ENCODE measurements at places on chromosomes 2 and 18.

- no peak for DNase-seq
These were observed 319.0 kb upstream of the SPRED2 start for GRCh38 chr2:65751408-65751807.

DNA sequence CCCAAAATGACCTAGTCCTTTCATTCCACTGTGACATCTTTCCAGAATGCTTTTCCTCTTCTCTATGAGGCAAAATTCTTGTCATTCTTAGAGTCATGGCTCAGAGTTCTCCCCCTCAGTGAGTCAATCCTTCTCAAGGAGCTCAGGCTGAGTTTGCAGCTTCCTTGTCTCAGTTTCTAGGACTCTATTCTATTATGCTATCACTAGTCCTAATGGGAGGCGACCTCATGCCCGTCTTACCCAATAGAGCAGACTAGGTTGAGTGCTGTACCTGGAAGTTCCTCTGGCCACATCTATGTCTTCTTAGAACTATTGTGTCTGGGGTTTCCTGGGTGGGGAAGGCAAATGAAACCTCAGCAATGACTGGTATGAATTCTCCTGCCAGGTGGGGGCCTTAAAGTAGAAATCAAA is 51.5 kb downstream of the HAUS1 start:
- DNase-seq, result peak; percentile 43

GRCh38 chr2:166068981-166069380 is 58.8 kb downstream of the SCN1A start:
- DNase-seq, result no peak

- peak; percentile 92 for DNase-seq
These were observed 1.9 kb upstream of the MEIS1 start for GRCh38 chr2:66432801-66433694.

DNA sequence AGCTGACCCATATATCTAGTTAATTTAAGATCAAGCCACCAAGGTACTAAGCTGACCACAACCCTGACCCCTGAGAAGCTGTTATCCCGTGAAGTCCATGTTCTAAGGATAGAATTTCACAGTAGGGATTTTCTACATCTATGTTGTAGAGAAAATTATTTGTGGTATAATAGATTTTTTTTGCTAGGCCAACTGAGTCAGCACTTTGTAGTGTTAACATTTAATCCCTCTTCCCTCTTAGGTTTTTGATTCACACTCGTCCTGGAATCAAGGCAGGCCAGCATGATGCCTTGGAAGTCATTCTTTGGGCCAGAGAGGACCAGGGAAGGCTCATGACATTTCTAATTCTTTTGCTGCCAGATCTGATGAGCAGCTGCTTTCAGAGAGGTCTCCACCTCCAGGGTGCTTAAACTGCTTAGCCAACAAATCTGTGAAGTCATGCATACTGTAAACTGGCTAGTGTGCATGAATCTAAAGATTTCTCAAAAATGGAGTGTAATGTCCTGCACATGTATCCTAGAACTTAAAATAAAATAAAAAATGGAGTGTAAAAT is 102.5 kb downstream of the RBM43 start:
- no peak for DNase-seq

DNA sequence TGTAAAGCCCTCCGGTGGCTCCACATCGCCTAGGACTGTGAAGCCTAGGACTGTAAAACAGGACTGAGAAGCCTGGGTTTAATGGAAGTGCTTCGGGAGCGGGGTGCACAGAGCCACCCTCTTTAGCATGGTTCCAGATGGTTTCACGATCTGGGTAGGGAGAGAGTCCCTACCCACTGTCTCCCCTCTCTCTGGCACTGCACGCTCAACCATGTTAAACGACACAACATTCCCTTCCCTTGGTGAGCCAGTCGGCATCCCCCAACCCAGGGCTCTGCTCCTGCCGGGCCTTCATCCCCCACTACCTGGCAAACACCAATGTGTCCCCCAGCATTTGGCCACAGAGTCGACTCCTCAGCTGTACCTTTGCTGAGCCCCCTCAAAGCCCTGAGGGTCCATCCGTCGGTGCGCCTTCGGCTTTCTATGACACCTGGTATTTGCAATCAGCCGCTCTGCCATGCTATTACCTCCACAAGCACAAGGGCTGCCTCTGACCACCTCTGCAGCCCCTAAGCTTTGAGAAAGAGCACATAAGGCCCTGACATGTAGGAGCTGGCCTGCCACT is 1.1 kb downstream of the COPS9 start:
- DNase-seq, result no peak

DNA sequence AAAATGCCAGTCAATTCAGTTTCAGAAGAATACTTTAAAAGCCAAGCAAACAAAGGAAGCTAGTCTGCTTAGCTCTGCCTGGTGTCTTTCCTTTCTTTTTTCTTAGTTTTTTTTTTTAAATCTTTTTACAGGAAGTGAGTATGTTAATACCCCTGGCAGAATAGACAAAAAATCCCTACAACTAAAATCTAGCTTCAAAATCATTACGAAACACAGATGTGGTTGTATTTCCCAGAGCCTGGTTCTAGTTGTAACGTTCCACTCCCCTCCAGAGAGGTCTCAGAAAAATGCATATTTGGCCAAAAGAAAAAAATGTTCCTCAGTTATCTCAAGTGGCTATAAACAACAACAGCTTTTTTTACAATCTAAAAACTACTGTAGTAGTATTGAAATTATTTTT is 202.1 kb upstream of the RND3 start:
- DNase-seq, result no peak

DNA sequence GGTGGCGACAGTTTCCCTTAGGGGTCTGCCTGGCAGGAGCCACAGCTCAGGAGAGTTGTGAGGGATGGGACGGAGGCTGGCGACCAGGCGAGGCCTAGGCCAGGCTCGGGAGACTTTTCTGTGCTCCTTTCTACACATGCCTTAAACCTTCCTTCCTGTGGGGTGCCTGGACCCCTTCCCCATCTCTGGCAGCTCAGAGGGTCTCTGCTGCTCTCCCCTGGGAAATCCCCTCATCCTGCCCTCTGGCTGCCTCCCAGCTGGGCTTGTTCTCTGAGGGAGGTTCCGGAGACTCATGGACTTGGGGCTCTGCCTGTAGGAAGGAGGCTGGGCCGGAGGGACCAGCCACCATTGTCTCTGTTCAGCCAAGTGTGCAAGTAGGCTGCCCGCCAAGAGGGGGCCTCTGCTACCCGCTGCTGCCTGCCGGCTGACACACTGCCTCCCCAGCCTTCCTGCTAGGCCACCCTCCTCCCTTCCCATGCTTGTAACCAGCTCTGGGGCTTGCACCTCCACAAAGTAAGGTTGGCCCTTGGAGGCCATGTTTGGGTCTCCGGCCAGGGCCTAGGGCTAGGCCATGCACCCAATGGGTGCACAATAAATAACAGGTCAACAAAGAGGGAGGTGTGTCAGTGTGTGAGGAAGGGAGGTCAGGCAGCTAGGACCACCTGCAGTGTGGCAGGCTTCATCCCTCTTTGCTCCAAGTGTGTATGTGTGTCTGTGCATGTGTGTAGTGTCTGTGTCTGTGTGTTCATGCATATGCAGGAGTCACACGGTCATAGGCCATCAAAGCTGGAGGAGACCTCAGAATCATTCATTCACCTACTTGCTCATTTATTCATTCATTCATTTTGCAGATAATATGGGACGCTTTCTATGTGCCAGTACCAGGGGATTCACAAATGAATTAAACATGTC is 28.8 kb downstream of the PSD4 start:
- no peak for DNase-seq

DNA sequence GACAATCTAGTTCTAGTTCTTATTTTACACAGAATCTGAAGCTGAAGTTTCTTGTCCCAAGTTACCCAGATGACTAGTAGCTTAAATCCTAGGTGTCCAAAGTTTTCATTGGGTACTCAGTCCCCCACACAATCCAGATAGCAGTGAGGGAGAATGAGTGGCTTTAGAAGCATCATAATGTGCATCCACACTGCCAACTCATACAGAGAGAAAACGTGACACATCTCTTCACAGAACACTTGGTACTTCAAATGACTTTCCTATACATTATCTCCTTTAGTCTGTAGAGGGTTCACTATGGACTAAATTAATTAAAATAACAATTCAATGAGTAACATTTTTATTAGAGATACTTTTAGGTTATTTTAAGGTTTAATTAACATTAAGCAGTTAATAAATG is 45.2 kb downstream of the STRADB start:
- DNase-seq, result no peak

DNA sequence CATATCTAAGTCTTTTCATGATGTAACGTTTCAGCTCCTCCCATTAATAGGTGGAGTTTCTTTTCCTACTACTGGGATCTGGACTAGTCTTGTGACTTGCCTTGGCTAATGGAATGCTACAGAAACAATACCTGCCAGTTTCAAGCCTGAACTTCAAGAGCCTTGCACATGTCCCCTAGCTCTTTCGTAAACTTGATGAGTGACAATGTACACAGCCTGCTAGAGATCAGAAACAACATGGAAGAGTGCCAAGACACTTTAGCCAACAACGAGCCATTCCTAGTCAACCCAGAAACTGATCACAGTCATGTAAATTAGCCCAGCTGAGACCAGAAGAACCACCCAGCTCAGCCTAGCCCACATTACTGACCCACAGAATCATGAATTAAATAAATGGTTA is 24.8 kb upstream of the STK39 start:
- DNase-seq, result no peak

DNA sequence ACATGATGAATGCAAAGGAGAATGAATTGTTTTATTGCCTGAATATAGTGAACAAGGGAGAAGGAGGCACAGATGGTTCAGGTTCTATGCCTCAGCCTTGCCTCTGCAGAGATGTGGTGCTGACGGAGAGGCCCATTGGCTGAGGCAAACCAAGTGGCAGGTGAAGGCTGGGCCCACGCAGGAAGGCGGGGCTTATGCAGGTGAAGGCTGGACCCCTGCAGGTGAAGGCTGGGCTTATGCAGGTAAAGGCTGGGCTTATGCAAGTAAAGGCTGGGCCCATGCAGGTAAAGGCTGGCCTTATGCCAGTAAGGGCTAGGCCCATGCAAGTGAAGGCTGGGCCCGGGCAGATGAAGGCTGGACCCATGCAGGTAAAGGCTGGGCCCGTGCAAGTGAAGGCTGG is 414.7 kb downstream of the LRATD1 start:
- DNase-seq, result no peak

- no peak for DNase-seq
These were observed 65.6 kb downstream of the STRADB start for GRCh38 chr2:201517094-201517493.

DNA sequence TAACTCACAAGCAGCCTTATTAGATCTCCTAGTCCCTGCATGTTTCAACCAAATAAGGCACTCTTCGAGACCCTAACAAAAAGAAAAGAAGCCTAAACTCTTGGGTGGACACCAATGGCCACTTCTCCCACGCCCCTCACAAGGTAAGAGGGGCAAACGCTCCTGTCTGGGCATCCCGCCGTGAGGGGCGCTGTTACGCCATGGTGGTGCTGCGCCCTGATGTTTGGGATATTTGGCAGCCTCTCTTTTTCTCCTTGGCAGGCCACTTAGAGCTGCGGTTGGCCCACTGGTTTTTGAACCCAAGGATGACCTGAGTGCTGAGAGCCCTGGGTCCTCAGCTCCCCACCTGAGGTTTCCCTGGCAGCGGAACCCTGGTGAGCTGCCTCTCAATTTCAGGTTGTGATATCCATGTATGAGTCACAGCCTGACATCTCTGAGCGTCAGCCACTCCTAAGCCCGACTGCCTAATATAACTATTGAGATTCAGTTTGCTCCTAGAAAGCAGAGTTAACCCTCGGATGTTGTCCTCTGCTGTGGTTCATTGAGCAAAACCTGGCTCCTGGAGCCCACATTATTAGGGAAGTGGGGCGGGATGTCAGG is 103.3 kb downstream of the COL6A3 start:
- DNase-seq, result no peak

- no peak for DNase-seq
These were observed 413 bp downstream of the ALKAL2 start for GRCh38 chr2:287471-287885.

- peak; percentile 99 for DNase-seq
These were observed 35.6 kb downstream of the VIT start for GRCh38 chr2:36731941-36732672.

GRCh38 chr18:76480913-76481312 is 14.1 kb downstream of the ZNF516 start:
- no peak for DNase-seq

DNA sequence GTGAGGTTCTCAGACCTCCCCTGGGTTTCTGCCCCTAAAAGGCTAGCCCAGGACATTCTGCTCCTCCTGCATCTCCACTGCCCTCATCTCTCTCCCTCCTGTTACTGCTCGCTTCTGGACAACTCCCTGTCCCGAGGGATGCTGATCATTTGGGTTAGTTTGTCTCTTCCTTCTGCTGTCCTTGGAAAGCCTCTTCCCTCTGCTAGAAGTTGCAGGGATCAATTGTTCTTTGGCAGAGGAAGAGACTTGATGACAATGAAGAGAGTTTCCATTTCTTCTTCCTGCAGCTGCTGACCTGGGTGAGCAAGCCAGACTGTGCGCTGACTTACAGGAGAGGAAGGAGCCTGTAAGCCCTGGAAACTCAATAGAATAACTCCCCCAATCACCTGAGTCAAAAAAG is 68.9 kb downstream of the RDH14 start:
- no peak for DNase-seq

- no peak for DNase-seq
These were observed 18.2 kb downstream of the IWS1 start for GRCh38 chr2:127508023-127508630.

DNA sequence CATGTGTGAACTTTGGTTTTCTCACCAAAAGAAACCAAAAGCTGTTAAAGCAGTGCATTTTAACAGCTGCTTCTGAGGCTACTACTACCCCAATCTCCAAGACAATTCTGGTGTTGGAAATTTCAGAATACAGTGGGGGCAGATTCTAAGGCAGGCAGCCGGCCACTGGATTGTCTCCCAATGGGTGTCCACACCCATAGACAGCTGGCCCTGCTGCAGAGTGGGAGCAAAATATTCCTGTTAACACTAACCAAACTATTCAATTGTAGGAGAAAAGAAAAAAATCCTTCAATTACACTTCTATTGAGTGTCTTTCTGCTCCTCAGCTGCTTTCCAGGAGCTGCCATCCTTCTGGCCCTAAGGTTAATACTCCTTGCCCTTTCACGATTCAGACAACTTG is 223.7 kb downstream of the ALK start:
- no peak for DNase-seq

GRCh38 chr2:209922116-209922515 is 80.3 kb upstream of the RPE start:
- DNase-seq, result no peak

DNA sequence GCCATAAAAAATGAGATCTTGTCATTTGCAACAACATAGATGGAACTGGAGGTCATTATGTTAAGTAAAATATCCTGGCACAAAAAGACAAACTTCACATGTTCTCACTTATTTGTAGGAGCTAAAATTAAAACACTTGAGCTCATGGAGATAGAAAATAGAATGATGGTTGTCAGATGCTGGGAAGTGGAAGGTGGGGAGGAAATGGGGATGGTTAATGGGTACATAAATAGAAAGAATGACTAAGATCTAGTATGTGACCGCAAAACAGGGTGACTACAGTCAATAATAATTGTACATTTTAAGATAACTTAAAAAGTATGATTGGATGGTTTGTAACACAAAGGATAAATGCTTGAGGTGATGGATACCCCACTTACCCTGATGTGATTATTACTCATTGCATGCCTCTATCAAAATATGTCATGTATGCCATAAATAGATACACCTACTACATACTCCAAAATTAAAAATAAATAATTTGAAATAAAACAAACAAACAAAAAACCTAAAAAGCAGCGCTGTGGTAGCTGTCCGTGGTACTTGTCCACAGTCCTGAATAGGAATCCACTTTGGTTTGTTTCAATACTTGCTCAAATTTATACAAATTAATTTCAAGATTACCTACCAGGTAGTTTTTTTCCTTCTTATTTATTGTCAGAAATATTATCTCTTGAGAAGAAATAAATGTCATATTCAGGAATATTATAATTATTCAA is 224.5 kb downstream of the DLGAP1 start:
- DNase-seq, result no peak
